CD4-positive, alpha-beta T cell treated with Interleukin-15 for 4 hours (primary cell): ENCODE measurements at places on chromosomes 11 and 22.
A peak's percentile ranks its signal among the peaks of the same experiment; 100 is the strongest.

DNA sequence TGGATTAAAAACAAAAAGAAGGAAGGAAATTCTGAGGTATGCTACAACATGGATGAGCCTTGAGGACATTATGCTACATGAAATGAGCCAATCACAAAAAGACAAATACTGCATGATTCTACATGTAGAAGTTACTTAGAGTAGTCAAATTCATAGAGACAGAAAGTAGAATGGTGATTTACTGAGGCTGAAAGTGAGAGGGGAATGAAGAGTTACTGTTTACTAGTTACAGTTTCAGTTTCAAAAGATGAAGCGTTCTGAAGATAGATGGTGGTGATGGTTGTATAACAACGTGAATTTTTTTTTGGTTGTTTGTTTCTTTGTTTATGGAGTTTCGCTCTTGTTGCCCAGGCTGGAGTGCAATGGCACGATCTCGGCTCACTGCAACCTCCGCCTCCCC, 9.5 kb downstream of the OR5P2 start:
- no peak for DNase-seq

DNA sequence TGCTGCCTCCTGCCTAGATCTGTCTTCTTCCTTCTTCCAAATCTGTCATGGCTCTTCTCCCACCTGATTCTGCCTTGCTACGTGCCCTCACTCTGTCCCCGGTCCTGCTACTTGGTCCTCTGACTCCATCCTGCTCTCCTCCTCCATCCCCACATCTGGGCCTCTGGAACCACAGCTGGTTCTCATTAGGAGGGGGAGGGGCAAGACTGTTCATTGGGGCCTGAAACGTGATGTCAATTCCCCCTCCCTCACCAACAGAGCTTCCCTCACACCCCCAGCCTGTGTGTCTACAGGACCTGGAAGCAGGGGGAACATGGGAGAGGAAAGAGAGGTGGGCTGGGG, 9.1 kb downstream of the DCHS1 start:
- DNase-seq = no peak

- no peak for DNase-seq
Measured at GRCh38 chr22:48102581-48102980, 1340.1 kb downstream of the TBC1D22A start.

DNA sequence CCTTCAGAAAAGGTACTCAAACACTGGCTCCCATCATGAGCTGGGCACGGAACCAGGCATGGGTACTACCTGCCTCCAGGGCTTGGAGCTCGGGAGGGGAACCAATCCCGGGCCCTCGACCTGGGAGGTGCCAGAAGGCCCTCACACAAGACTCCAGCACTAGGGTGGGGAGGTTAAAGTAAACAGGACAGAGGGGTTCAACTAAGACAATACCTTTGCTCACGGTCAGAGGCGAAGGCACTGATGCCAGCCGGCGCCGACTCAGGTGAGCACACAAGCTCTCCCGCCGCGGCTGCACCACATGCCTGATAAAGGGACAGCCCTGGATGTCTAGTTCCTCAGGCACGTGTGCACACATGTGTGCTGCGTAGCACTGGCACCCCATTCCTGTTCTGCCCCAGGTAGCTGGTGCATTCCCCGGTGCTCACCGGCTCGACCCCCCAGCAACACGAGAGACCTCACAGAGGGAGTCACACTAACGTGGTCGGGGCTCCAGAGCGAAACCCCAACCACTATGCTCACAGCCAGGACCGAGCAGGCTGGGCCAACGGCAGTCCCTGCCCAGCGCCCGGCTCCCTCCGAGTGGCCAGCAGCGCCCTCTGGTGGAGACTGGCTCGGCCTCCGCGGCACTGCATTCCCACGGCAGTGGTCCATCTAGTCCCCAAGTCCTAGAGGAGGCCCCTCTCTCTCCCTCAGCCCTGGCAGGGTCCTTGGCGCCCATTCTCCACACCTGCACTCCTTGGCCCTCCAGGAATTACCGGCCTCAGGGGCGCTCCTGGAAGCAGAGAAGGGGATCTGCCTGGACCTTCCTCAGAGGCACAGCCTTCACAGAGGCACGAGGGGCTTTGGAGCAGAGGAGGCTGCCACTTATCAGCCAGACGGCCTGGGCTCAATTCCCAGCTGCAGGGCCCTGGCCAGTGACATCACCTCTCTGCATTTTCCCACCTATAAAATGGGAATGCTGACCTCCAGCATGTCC, 28.8 kb upstream of the MOB2 start:
- DNase-seq = peak; percentile 66

- DNase-seq = no peak
Measured at GRCh38 chr11:130672911-130673310, 224.5 kb downstream of the ADAMTS15 start.

GRCh38 chr11:83409891-83410290, 123.7 kb upstream of the CCDC90B start:
- no peak for DNase-seq

- no peak for DNase-seq
Measured at GRCh38 chr11:8087185-8087584, 6.2 kb downstream of the TUB start.

DNA sequence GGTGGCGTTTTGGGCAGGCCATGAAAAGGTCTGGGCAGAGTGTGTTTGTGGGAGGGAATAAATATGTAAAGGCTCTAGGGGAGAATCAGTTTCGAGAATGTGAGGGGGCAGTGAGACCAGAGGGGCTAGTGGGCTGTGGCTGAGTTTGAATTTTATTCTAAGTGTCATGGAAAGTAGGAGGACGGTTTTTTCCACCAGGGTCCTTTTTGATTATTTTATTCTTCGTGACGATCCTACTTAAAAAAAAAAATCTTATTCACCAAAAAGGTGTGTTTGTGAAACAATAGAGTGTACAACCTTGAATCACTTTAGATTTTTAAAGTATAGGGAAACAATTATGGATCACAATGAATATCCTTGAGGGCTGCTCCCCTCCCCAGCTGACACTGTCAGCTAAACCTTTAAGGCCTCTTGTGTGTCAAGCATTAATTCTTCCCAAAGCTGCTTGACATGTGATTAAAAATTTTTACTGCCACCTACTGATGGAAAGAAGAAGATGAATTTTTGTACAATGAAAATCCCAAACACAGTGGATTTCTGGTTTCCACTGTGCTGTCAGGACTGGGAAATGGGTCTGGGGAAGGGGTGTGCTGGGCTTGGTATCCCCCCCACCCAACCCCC, 107.5 kb upstream of the OR4B1 start:
- DNase-seq = peak; percentile 50

- no peak for DNase-seq
Measured at GRCh38 chr11:17821648-17822400, 87.2 kb downstream of the KCNC1 start.

- no peak for DNase-seq
Measured at GRCh38 chr11:64373598-64373974, 14.6 kb downstream of the RPS6KA4 start.
